AG09319 (cell line): ENCODE measurements at places on chromosomes 6 and 20.

- no peak for DNase-seq
Observed at GRCh38 chr6:130620338-130620781, 206.8 kb upstream of the SMLR1 start.

- peak; percentile 86 for DNase-seq
Observed at GRCh38 chr6:108581237-108581931, 20.7 kb downstream of the FOXO3 start.

DNA sequence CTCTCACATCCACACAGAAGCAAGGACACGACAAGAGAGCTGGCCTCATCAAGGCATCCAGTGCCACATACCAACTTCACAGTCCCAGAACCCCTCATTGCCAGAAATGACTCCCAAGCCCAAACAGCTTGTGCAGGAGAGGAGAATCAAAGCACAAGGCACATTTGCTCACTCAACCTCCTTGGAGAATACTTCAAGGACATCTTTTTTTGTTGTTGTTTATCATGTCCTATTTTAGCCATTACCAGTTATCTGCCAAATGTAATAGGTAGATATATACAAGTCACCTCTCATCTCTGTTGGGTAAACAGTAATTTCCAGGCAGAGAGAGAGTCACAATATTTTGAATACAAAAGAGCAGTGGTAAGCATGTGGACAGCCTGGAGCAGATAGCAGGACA, 47.8 kb downstream of the RTN4IP1 start:
- DNase-seq = no peak

DNA sequence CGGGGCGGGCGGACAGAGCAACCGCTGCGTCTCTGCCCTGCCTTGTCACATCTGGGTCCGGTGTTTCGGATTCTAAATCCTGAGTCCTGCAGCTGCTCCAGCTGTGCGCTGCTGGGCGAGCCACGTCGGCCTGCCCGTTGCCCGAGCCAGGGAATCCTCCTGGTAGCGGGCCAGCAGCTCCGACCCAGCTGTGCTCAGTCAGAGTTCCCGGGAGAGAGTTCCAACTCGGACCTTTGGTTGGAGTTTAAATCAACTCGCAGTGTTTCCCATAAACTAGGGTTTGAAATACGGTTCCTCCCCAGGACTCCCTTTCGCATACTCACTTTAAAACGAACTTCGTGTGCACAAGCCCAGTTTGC, 315 bp upstream of the PDE10A start:
- no peak for DNase-seq

DNA sequence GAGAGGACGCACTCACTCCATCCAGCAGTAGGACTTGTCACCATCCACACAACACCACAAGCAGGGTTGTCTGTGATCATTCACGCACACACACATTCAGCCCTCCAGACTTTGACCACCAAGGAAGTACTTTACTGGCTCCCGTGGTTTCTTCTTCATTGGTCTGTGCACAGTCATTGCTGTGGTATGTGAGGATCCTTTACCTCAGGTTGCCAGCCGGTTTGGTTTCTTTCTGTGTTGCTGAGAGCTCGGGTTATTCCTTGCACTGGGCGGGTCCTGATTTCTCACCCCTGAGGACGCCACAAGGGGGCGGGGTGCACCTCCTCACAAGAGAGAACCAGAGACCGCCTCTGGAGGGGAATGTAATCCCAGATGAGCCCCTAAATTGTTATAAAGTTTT, 11.2 kb downstream of the SLC35A1 start:
- no peak for DNase-seq

GRCh38 chr6:167533851-167534250, 209.0 kb downstream of the TTLL2 start:
- no peak for DNase-seq

GRCh38 chr6:71496018-71496721, 207.6 kb downstream of the OGFRL1 start:
- DNase-seq = no peak

DNA sequence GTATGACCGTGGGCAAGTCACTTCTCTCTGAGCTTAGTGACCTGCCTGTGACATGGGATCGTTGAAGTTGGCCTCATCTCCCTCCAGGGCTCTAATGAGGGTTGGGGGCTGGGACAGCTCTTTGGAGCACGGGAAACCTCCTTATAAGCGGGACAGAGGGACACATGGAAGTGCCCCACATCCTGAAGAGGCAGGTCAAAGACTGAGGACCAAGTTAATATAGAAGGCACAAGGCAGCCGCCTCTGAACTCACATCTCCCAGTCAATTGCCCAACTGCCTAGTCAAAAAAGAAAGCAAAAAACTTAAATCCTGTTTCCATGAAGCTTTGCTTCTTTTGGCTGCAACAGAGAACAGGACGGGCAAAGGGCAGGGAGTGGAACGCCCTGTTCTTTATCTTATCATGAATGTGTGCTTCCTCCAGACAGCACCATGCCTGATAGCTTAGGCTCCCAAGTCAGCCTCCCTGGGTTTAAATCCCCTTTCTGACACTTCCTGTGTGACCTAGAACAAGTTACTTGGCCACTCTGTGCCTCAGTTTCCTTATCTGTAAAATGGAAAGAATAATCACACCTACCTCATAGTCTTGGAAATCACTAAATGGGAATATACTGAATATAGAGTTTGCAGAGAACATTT, 27.1 kb downstream of the LBP start:
- DNase-seq = no peak

- no peak for DNase-seq
Observed at GRCh38 chr6:133555685-133556084, 314.5 kb downstream of the EYA4 start.

DNA sequence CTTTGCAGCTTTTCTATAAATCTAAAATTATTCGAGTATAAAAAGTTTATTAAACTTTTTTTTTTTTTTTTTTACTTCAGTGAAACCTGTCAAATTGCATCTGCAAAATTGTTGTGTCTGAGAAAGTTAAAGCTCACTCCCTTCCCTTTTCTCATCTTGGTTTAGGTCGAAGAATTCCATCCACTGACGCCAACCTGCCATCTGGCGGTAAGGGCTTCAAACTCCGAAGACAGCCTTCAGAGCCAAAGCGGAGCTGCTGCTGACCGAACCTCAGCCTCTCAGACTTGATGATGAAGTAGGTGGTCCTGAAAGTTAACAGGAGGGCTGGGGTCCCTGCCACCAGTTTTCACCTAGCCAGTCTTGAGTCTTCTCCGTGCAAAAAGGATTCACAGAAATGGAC, 29.6 kb upstream of the VAPB start:
- no peak for DNase-seq

GRCh38 chr20:684676-685319, 9.2 kb upstream of the SCRT2 start:
- no peak for DNase-seq

- no peak for DNase-seq
Observed at GRCh38 chr6:169722362-169723199, 1.7 kb downstream of the PHF10 start.

GRCh38 chr20:50193199-50193835, 2.7 kb downstream of the CEBPB start:
- no peak for DNase-seq

DNA sequence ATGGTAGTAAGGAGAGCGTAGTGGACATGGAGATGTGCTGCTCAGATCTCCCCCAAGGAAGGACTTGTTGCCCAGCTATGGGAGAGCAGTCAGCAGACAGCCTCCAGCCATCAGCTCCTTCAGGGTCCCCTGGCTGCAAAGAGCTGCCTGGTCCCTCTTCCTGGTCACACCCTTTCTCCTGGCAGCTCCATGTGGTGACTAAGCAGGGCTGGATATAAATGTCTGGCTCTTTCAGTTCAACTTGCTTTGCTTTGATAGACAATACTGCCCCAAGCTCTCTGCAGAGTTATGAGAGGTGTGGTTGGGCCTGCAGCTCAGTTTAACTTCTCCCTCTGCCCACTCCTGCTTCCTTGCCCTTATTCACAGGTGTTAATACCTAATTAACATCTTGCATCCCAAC, 64.1 kb upstream of the DDR1 start:
- DNase-seq = peak; percentile 61

DNA sequence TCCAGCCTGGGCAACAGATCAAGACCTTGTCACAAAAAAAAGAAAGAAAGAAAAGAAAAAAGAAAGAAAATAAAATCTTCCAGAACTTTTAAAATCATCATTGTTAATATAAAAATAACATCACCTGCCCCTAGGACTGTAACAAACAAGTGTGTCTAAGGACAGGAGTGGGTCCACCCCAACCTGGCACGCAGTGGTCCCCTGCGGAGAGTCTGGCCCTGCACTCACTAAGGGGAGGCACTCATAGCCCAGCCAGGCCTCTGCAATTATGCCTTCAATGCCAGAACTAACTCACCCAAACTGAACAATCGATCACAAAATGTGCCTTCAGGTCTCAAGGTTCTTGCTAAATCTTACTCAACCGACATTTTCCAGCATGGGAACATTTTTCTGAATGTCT, 4.8 kb downstream of the GMEB2 start:
- no peak for DNase-seq

DNA sequence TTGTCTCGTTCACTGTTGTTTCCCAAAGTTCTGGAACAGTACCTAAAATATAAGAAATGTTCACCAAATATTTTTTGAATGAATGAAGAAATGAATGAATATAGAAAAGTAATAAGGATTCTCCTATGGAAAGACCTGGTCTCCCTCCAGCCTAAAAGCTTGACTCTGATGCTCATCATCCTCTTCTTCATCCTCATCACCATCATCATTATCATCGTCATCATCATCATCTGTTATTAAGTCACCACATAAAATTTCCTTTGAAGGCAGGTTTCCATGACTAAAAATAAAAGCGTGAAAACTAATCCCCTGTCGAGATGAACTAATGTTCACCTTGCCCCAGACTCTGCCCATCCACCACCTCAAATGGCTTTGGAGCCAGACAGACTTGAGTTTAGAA, 216.9 kb upstream of the PRND start:
- DNase-seq = no peak

GRCh38 chr20:62531046-62531838, 55.4 kb upstream of the GATA5 start:
- DNase-seq = no peak

DNA sequence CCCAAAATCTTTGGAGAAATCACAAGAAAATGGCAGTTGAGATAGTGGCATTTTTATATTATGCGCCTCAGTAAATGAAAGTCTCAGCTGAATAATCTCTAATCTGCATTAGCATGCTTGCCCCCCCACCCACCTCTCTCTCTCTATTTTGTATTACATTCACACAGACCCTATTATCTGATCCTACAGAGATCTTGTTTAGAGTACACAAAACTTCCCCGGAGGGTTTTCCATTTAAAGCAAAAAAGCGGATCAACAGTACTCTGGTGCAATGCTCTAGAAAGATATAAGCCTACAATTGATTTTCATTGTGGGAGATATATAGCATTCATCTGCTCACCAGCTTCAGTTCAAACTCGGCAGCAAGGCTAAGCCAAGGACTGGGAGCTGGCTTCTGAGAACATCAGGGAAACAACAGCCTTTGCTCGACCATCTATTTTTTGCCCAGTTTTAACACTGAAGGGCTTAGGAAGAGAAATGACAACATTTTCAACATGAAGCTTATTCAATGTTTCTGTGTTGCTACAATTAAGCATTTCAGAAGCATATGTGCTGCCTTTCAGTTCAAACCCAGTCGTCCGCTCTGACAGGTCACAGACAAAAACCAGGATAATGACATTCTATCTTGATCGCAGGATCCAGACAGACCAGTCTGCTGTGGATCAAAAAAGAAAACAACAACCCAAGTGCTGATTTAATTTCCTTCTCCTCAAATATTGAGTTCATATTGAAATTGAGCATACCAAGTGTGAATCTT, 137.6 kb upstream of the ATXN1 start:
- no peak for DNase-seq

GRCh38 chr6:149696901-149697300, 21.0 kb downstream of the LATS1 start:
- DNase-seq = no peak

- DNase-seq = no peak
Observed at GRCh38 chr20:3980260-3981131, 34.9 kb downstream of the RNF24 start.

GRCh38 chr6:37531437-37532036, 31.8 kb upstream of the CCDC167 start:
- no peak for DNase-seq

DNA sequence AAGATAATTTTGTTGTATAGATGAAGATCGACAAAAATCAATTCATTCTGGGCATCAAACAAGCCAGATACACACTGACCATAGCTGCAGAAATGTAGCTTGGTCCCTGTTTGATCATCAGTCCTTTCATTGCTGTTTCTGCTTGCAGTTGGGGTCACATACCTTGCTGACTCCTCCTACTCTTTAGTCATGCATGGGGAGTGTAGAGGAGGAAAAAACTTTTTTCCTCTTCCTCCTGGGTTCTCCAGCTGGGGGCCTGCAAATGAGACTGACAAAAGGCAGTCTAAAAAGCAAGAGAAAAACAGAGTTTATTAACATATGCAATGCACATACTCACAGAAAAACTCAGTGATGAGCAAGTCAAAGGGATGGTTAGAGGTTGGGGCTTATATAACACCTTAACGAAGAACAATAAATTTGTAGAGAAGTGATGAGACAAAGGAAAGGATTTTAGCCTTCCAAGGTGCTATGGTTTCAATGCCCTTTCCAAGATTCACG, 105.8 kb downstream of the QRSL1 start:
- DNase-seq = no peak

- DNase-seq = peak; percentile 7
Observed at GRCh38 chr6:110703010-110703905, 112.0 kb downstream of the CDK19 start.

GRCh38 chr6:7051780-7052442, 55.9 kb upstream of the RREB1 start:
- no peak for DNase-seq

- no peak for DNase-seq
Observed at GRCh38 chr6:3455147-3455568, 1.7 kb downstream of the SLC22A23 start.

- DNase-seq = no peak
Observed at GRCh38 chr6:136608991-136609390, 58.8 kb upstream of the MAP7 start.

DNA sequence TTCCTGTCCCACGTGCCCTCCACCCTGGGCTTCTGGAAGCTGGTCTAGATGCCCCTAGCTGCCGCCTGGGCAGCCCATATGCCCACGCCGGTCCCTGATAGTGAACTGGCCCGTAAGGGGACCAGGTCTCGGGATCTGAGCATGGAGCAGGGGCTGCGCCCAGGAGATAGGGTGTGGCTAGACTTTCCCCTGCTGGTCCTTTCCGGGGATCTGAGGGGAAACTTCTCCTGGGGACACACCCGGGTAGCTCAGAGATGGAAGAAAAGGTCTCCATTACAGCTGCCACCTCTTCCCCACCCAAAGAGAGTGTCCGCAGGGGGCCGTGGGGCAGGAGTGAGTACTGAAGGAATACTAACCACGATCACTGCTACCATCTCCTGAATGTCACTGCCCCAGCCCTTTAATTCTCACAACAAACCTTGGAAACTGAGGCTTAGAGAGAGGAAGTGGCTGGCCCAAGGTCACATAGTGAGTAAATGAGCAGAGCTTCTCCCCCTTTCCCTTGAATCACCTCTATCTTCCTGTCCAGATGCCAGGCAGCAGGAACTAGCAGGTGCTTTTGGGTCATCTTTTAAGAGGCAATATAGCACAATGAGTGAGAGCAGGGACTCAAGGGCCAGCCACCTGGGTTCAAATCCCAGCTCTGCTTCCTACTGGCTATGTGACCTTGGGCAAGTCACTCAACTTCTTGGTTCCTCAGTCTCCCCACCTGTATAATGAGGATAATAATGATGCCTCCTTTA, 11.8 kb upstream of the CCN5 start:
- no peak for DNase-seq

- no peak for DNase-seq
Observed at GRCh38 chr6:121434037-121434770, 1.2 kb upstream of the GJA1 start.
